ENCODE measurements at places on chromosomes 12 and 14.
A peak's percentile ranks its signal among the peaks of the same experiment; 100 is the strongest.

GRCh38 chr14:75141967-75142366 is 15.1 kb upstream of the NEK9 start:
- DNase-seq, result no peak

DNA sequence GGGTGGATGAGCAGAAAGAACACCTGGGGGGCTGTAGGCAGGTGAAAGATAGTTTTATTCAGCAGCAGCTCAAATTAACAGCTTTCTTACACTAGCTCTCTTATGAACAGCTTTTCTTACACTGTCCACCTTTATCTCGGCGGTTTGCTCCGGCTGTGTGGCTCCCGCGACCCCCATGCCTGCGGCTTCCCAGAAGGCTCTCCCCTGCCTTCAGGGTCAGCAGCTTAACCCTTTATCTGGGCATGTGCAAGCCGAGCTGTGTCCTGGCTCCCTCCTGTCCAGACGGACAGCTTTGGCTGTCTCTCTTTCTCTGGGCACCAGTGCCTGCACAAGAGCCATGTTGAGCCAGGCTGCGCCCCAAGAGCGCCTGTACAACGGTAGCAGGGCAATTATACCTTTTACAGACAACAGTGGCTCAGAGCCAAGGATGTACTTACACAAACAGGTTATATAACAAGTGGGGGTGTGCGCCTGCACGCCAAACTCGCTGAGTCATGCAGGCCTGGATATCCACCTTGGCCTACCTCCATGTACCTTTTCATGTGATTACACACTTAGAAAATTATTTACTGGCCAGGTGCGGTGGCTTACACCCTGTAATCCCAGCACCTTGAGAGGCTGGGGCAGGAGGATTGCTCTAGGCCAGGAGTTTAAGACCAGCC is 28.5 kb upstream of the KLHL42 start:
- peak; percentile 34 for DNase-seq

DNA sequence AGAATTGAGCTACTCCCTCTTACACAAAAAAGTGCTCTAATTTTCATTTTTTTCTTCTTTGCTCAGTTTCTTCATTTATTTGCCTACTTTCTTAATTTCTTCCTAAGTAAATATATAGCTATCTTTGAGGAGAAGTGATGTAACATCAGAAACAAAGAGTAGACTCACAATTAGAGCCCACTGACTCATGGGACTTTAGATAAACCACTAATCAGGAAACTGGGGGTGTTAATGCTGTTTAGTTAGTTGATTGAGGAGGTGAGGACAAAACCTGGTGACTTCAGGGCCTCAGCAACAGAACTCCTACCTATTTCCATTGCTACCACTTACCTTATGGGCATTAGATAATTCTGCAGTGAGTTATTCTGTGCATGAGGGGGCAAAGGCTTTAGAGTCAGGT is 151.7 kb downstream of the MON2 start:
- no peak for DNase-seq

DNA sequence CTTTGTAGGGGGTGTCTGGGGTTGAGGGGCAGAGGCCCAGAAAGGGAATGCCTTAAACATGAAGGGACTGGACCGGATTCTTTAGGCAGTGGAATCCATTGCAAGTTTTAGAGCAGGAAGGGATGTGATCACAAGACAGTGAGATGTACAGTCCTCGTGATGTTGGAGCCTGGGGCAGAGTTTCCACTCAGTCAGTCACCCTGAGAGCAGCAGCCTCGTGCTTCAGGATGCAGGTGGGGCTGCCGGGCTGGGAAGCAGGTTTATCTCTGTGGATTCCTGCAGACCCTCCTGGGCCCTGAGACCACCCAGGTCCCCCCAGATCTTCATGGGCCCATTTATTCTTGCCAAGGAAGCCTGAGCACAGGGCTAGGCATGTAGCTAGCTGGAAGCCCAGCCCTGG is 38.5 kb downstream of the RIN3 start:
- no peak for DNase-seq

DNA sequence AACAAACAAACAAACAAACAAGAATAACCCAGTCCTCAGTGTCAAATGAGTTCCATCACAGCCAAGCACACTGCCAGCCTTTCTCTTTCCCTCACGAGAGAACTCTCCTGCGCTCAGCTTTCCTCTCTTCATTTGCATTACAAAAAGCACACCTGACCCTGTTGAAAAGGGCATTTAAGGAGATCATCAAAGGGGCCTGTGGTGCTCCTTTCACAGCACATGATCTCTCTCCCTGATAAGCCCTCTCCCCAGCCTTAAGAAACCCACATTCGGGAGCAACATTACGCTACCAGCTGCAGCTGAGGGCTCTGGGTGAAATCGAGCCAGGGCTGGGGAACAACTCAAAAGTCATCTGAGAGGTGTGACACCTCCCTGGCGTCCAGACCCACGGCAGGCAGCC is 165.6 kb upstream of the TMCC3 start:
- no peak for DNase-seq

- no peak for DNase-seq
Observed at GRCh38 chr14:34067587-34067986, 116.7 kb upstream of the EGLN3 start.

DNA sequence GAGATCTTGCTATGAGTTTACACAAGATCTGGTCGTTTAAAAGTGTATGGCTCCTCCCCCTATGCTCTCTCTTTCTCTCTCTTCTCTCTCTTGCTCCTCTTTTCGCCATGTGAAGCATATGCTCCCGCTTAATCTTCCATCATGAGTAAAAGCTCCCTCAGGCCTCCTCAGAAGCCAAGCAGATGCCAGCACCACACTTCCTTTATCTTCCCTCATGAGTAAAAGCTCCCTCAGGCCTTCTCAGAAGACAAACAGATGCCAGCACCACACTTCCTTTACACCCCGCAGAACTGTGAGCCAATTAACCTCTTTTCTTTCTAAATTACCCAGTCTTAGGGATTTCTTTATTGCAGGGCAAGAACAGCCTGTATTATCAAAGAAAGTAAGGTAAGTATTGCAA is 152.4 kb downstream of the SEC23A start:
- DNase-seq, result no peak

- DNase-seq, result peak; percentile 76
Observed at GRCh38 chr12:81668475-81668874, 90.7 kb downstream of the PPFIA2 start.

- no peak for DNase-seq
Observed at GRCh38 chr14:101867854-101868253, 96.5 kb upstream of the DYNC1H1 start.

- DNase-seq, result peak; percentile 53
Observed at GRCh38 chr12:54526812-54527630, 22.4 kb upstream of the PDE1B start.

DNA sequence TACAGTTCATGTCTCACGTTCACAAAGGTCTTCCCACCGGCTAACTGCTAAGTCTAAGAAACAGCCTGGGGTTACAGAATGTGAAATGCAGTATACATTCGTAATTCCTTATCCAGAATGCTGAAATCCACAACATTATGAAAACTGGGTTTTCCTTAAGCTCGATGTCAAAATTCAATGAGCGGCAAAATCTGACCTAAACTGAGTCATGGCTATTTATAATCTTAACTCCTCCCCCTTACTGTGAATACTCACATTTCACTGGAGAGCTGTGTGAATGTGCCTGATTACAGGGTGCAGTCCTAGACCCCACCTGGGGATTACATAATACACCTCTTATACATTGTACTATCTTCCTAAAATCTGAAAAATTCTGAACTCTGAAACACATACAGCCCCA is 35.3 kb downstream of the STX2 start:
- no peak for DNase-seq

DNA sequence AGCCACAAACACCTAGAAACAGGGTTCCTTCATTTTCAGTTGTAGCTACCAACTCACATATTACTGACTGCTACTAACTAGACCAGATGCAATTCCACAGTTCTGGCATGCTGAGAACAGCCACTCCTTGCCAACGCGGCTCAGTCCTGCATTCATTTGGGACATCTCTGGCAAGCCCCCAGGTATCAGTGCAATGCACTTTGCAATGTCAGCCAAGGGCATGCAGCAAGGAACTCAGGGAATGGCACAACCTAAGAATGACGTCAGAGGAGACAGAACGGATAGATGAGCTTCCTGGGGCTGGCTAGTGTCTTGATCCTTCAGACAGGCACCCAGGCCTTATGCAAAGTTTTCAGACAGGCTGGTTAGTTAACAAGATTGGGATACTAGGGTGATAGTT is 29.6 kb downstream of the MAP3K9 start:
- DNase-seq, result no peak

DNA sequence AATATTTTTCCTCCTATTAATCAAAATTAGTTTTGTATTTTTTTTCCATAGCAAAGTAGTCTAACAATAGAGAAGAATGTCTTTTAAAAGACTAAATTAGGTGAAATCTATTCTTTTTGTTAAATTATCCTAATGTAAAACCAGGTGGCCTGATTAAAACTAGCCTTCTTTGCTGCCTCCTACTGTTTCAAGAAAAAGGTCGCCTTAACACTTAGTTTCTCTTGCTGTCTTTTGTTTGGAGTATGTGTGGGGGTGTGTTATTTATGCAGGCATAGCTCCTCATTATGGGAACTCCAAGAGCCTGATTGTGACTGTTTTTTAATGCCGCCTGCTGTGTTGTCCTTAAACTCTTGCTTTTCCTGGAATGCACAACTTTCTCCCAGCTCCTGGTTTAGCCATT is 855.3 kb downstream of the DIO2 start:
- no peak for DNase-seq

DNA sequence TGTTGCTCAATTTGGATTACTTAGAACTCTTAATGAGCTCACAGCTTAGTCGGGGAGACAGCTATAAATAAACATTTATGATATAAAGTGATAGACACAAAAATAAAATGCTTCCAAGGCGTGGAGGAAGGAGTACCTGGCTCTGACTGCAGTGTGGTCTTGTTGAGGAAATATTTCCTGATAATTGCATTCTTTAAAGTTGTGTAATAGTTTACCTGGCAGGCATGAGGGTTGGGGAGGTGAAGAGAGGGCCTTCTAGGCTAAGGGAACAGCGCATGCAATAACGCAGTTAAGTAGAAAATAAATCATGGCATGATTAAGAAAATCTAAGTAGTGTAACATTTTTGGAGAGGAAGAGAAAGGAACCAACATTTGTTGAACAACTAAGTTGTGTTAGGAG is 260.5 kb upstream of the ATP2B1 start:
- DNase-seq, result no peak

- no peak for DNase-seq
Observed at GRCh38 chr12:64636856-64637255, 26.6 kb downstream of the RASSF3 start.

DNA sequence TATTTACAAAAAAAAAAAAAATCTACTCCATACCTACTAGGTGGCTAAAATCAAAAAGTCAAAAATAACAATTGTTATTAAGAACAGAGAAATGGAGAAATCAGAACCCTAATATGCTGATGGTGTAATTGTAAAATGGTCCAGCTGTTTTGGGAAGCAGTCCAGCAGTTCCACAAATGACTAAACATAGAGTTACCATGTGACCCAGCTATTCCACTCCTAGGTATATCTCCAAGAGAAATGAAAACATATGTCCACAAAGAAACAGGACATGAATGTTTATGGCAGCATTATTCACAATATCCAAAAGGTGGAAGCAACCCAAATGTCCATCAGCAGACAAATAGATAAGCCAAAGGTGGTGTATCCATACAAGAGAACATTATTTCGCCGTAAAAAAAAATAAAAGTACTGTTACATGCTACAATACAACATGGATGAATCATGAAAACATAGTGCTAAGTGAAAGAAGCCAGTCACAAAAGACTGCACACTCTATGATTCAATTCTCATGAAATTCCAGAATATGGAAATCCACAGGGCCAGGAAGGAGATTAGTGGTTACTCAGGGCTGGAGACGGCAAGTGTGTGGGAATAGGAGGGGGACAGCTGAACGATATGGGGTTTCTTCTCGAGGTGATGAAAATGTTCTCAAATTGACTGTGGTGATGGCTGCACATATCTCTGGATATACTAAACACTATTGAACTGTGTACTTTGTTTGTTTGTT is 9.1 kb upstream of the DPF3 start:
- no peak for DNase-seq

Measured in urothelium cell line (cell line).